Anterior cingulate cortex (tissue), 58 donors: ENCODE measurements at places on chromosomes 3 and 15.
A peak's percentile ranks its signal among the peaks of the same experiment; 100 is the strongest.

- DNase-seq: no peak
Measured at GRCh38 chr3:187183210-187183862, 13.9 kb upstream of the RTP1 start.

- DNase-seq: no peak
Measured at GRCh38 chr3:76565496-76566210, 474.2 kb upstream of the ROBO2 start.

- no peak for DNase-seq
Measured at GRCh38 chr3:21729888-21730459, 21.0 kb downstream of the ZNF385D start.

DNA sequence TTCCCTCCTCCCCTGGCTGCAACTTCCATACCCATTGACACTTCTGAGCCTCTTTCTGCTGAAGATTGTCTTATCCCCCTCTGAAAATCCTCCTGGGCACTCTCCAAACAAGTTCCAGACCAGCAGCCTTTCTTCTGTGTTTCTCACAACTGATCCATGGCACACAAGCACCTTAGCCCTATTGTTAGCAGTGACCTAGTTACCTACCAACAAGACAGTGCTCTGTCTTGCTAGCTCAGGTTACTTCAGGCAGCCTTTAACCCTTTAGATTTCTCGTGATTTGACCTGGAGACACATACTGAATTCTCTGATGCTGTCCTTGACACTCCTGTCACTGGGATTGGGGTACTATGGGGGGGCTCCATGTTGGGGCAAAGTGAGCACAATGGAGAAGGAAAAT, 82.1 kb downstream of the GTF2E1 start:
- no peak for DNase-seq

- DNase-seq: no peak
Measured at GRCh38 chr3:196948442-196949284, 6.3 kb upstream of the NCBP2 start.

DNA sequence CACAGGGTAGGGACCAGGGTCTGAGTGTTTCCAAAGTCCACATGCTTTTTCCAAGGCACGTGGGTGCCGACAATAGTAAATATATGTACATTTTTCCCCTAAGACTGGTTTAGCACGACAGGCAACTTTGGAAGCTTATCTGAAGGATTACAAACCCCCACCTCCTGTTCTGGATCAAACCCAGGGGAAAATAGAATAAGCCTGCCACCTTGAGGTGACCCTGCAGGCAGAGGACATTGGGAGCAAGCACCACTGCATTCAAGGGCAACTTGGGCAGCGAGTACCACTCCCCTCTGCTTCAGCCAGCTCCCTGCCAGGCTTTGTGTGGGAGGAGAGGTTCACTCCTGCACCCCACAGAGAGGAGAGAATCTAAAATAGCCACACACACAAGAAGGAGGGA, 44.8 kb downstream of the KBTBD12 start:
- no peak for DNase-seq

DNA sequence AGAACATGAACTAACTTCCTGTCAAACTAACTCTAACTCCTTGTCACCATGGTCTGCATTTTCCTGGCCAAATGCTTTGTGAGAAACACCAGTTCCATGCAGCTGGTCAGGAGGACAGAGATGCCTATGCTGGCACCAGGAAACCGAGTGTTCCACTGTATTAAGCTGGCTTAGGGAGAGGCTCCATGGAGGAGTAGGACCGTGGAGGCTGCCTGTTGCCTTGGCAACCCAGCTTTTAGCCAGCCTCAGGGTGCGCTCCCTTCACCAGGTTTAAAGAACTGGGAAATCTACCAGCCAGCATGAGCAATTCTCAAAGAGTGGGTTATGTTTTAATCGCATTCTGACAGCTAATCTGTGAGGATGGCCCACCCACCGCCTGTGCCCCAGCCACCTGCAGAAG, 394.1 kb downstream of the OCA2 start:
- peak; percentile 30 for DNase-seq

GRCh38 chr15:100123611-100124010, 218.2 kb downstream of the ADAMTS17 start:
- no peak for DNase-seq

DNA sequence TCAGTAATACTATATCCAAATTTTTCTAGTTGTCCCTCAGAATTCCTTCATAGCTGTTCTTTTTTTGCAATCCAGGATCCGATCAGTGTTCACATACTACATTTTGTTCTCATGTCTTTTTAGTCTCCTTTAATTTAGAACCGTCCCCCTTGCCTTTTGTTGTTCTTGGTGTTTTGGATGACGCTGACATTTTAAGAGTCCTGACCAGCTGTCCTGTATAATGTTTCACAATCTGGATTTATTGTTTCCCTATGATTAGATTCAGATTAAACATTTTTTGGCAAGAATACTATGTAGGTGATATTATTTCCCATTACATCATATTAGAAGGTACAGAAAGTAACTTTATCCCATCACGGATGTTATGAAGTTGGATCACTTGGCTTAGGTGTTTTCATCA, 11.4 kb downstream of the TUBGCP4 start:
- no peak for DNase-seq

- DNase-seq: no peak
Measured at GRCh38 chr3:10006762-10007090, 19.5 kb upstream of the FANCD2 start.

GRCh38 chr3:57852896-57853295, 96.8 kb downstream of the SLMAP start:
- DNase-seq: no peak

DNA sequence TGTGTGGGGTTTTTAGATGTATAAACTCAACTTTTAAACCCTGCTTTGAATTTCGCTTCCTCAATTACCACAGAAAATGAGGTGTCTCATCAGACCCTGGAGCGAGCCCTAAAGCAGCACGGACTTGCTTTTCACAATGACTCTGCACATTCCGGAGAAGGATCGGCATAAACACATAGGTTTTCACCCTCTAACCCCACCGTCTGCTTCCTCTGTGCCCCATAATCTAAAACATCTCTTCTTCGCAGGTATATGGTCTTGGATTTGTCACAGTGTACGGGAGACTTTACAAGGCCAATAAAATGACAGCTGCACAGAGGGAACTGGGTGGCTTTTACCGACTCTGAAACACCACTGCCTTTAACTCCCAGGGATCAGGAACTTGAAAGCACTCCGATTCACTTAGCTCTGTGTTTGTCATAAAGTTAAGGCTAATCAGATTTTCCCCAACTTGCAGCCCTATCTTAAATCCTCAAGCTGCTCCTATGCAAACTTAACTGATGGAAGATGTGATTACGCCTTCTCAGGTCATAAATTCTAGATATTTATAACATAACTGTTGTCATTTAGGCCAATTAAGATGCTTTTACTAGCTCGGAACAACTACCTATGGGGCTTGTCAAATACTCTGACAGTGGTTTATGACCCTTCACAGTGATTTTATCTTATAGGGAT, 133.4 kb upstream of the WNT5A start:
- DNase-seq: no peak

DNA sequence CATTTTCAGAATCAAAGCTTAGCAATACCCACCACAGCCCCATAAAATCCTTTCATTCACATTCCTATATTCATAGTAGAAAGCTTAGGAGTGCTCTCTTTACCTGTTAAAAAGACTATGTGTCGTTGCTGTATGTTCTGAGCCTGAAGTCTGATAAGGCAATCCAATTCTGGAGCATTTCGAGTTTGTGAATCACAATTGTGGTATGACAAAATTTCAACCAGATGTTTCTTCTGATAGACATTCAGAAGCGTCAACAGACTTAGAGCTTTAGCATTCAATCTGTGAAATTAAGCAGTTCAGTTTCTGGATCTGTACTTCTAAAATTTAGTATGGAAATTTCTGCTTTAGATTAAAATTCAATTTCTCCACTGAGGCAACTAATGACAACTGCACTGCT, 58.3 kb downstream of the TASOR start:
- no peak for DNase-seq

DNA sequence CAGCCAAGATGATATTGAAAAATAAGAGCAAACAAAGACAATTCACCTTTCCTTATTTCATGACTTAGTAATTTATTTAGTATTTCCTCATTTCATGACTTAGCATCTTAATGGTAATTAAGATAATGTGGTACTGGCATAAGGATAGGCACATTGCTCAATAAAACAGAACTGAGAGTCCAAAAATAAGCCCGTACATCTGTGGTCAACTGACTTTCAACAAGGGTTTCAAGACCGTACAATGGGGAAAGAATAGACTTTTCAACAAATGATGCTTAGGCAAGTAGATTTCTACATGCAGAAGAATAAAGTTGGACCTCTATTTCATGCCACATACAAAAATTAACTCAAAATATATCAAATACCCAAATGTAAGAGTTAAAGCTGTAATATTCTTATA, 603 bp upstream of the PYDC2 start:
- DNase-seq: no peak

DNA sequence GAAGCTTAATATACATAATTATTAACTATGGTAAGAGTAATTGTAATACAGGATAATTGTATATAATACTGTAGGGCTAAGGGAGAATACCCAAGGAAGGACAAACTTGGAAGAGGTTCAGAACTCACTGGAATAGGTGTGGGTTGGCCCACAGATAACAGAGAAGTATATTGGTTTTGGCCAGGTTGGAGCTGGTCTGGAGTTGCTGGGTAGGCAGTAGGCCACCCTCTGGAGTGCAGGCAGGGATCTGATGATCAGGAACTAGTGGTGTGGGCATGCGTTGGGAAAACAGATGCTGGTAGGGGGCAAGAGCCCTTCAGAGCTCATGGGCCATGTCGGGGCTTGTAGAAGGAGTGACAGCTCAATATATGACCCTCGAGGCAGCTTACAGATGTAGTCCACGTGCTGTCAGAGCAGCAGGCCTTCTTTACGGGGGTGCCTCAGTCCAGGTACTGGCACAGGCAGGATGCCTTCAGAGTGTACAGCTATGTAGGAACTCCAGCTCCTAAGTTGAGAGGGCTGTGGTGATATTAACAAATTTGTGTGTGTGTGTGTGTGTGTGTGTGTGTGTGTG, 12.4 kb downstream of the IREB2 start:
- DNase-seq: no peak

DNA sequence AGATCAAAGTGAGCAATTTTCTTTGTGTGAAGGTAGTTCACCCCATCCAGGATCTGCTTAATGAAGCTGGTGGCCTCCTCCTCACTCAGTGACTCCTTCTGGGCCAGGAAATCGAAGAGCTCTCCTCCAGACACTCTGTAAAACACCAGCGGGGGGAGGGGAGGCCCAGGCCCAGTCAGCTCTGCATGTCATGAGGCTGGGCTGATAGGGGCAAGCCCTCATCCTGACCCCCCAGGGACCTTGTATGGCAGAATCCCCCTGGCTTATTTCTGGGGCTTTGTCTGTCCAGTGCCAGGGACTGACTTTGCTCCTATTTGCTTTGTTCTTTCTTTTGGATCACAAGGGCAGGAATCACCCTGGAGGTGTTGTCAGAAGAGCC, 74.9 kb downstream of the DAPK2 start:
- DNase-seq: no peak

DNA sequence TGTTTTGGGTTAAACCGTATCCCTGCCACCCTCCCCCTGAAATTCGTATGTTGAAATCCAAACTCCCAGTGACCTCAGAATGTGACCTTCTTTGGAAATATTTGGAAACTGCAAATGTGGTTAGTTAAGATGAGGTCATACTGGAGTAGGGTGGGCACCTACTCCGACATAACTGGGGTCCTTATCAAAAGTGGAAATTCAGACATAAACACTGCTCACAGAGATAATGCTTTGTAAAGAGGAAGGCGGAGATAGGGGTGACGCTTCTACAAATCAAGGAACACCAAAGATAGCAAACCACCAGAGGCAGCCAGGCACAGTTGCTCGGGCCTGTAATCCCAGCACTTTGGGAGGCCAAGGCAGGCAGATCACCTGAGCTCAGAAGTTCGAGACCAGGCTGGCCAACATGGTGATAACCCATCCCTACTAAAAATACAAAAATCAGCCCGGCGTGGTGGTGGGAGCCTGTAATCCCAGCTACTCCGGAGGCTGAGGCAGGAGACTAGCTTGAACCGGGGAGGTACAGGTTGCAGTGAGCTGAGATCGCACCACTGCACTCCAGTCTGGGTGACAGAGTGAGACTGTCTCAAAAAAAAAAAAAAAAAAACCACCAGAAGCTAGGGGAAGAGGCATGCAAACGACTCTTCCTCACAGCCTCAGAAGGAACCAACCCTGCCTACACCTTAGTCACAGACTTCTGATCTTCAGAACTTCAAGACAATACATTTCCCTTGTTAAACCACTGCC, 51.1 kb upstream of the CHD2 start:
- DNase-seq: no peak

DNA sequence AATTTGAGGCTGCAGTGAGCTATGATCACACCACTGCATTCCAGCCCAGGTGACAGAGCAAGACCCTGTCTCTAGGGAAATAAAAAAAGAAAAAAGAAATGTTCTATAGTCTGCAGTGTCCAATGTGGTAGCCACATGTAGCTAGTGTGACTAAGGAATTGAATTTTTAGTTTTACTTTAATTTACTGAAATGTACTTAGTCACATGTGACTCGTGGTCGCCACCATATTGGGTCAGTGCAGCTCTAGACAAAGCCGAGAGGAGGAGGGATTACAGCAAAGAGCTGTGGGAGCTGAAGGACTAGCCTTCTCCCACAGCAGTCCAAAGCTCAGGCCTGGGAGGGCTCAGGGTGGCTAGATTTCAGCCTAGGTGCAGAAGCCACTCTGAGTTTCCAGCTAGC, 65.9 kb upstream of the NTRK3 start:
- DNase-seq: no peak

DNA sequence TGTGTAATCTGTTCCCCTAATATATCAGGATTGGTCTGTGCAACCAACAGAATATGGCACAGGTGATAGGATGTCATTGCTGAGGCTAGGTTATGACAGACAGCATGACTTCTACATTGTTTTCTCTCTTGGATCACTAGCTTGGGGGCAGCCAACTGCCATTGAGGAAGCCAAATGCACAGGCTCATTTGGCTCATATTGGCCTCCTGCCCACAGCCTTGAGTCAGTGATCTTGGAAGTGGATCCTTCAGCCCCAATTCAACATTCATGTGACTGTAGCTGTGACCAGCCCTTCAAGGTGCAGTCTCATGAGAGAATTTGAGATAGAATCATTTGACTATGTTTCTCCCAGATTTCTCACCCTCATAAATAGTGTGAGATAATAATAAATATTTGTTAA, 675.6 kb downstream of the GRM7 start:
- no peak for DNase-seq

- no peak for DNase-seq
Measured at GRCh38 chr3:190097025-190097424, 23.7 kb downstream of the P3H2 start.

DNA sequence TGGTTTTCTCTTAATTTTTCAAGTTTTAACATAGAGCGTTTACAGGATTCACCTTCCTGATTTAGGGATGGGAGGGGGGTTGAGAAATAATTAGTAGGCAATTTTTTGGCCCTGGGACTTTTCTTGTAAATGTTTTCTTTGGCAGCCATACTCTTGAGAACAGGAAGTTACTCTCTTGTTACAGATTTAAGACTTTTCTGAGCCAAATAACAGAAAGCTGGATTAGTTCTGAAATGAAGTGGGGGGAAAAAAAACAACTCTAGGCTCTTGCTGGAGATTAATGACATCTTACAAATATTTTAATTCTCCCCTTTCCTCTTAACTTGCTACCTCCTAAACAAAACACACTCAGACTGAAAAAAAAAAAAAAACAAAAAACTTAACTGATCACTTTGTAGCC, 13.8 kb upstream of the POLR2M start:
- DNase-seq: no peak
